Inflammatory macrophage treated with lipopolysaccharide for 1 hour (primary cell): ENCODE measurements at places on chromosomes 7 and 10.
A peak's percentile ranks its signal among the peaks of the same experiment; 100 is the strongest.

DNA sequence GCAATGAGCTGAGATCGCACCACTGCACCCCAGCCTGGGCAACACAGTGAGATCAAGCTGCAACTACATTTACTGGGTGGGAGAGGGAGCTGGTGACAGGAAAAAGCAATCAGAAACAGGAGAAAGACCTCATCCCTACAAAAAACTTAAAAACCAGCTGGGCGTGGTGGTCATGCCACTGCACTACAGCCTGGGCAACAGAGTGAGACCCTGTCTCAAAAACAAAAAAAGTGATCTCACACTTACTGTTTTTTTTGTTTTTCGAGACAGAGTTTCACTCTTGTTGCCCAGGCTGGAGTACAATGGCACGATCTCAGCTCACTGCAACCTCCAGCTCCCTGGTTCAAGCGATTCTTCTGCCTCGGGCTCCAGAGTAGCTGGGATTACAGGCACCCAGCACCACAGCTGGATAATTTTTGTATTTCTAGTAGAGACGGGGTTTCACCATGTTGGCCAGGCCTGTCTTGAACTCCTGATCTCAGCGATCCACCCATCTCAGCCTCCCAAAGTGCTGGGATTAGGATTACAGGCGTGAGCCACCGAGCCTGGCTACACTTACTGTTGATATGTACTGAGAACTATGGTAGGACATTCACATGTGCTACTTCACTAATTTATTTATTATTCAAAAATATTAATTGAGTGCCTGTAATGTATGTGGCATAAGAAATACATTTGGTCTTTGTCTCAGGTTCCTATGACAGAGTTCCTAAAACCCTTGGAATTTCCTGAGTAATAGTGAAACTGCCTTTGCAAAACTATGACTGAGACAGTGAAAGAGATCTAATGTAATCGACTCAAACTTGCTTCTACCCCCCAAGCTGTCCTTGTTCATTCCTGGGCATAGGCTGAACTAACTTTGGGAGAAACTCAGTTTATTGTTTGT, 27.7 kb upstream of the NRBF2 start:
- peak; percentile 52 for DNase-seq

DNA sequence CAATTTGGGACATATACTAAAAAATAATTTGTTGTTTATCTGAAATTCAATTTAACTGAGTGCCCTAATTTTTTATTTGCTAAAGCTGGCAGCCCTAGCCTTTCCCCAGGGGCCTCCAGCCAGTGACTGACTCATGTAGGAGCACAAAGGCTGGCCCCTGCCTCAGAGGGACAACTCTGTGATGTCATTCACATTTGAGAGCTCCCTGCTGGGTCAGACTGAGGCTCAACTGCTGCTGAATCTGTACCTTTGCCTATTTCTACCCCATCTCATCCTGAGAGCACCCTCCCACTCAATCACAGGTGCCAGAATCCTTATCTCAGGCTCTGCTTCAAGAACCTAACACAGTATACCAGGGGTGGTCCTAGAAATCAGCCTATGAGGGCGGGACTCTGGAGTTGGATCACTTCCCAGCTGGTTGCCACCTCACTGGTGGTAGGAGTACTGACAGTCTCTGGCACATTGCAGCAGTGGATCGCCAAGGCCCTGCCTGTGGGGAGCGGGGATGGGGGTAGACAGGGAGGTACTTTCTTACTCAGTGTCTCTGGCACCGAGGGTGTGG, 11.6 kb downstream of the GCK start:
- no peak for DNase-seq

- DNase-seq, result no peak
These were observed 5.6 kb upstream of the CNPY1 start for GRCh38 chr7:155551785-155552611.

DNA sequence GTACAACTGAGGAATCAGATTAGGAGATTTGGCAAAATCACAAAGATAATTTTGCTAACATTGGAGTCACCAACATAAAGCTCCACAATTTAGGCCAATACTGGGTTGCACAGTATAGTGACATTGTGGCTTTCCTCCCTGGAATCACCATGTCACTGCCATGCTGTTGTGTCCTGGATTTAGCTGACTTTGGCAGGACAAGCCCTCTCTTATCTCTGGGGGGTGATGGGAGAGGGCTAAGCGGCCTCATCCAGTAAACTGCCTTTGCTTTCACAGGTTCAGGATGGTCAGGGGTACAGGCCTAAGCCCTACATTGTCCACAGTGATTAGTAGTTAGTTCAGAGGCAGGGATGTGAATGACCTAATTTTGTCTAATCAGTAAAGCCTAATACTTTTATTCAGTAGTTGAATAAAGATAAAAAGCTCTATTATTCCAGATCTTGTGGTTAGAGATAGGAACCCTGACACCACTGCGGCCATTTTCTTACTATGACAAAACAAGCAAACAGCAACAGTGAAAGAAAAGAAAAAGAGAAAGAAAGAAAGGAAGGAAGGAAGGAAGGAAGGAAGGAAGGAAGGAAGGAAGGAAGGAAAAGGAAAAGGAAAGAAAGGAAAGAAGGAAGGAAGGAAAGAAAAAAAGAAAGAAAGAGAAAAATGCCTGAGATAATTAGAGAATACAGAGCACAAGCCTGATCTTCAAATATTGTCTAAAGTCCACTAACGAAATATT, 140.1 kb downstream of the ETV1 start:
- DNase-seq, result no peak

DNA sequence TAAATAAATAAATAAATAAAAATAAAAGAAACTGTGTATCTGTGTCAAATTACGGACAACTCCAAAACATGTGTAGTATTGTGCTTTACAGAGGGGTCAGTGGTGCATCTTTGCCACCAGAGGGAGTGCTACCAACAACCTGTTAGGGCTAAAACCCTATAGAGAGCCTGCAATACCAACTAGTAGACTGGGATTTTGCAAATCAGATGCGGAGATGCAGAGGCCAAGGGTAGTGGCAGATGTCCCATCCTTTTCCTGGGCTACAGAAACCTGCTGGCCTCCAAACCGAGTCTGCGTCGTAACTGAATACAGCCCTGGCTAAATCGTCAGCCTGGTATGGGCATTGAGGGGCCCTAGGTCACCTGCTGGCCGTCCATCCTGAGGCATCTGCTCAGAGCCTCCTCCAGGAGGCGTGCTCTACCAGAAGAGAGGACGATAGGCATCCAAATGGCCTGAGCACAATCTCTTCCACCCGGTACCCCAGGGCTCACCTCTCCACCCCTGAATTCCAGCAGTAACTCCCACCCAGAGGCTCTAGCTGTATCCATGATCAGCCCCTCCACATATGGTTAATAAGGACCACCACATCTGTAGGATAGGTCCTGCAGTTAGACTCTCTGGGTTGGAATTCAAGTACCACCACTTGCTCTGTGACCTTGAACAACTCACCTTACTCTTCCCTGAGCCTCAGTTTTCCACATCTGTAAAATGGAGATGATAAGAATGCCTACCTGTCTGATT, 6.2 kb upstream of the RRP12 start:
- DNase-seq, result peak; percentile 74

DNA sequence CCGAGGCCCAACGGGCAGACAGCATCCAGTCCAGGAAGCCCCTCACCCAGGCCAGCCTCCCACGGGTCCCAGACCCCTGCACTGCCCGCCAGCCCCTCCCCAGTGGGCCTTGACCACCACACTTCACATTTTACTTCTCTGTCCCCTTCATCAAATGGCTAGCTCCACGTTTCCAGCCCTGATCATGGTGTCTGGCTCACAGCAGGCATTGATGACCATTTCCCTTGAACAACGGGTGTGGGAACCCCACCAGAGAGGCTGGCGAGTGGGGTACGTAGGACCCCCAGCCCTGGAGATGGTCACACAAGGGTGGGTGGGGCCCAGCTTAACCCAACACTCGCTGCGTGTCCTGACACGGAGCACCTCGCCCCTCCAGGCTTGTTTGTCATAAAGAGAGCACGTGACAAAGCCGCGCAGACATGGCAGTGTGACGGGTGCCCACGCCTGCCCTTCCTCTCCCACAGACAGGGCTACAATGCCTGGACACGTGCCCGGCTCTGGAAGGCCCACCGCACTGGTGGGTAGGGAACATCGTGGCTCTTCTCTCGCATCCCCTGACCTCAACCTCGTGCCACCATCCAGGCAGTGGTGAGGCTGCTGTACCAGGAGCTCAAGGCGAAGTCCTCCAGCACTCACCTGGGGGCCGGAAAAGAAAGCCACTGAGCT, 267.7 kb downstream of the MAD1L1 start:
- DNase-seq, result no peak

GRCh38 chr10:25824050-25824449, 110.0 kb upstream of the MYO3A start:
- DNase-seq, result no peak

DNA sequence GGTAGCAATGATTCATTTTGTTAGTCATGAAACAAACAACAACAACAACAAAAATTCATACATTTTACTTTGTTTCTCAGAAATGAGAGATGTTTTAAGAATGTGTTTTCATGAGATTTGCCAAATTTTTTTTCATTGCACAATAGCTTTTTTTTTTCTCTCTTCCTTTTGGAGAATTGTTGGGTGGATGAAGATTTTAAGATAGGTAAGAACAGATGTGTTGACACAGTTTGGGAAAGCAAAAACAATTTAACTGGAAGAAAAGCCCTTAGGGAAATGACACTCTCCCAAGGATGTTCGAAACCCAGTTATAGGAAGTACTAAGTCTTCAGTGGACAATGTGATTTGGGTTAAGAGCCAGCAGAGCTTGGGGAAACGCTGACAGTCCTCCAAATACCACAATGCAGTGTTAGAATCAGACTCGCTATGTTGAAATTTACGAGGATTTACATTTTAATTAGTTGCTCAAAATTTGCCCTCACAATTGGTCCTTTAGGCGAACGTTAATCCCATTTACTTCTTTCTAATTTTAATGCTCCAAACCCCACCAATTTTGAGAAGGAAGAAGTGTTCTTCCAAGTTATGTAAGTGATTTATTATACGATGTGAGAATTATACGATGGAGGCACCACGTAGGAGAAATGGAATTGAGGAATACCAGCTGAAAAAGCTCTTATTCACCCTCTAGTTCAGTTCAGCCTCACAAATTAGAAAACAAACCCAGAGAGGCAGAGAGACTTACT, 61.2 kb downstream of the HHEX start:
- peak; percentile 27 for DNase-seq
